CD4-positive, alpha-beta T cell (primary cell): ENCODE measurements at places on chromosomes 16 and 17. TPM values are rescaled to one million over a fixed set of nuclear protein-coding genes. Genes with fewer than 3 reads are reported as not detected.

DNA sequence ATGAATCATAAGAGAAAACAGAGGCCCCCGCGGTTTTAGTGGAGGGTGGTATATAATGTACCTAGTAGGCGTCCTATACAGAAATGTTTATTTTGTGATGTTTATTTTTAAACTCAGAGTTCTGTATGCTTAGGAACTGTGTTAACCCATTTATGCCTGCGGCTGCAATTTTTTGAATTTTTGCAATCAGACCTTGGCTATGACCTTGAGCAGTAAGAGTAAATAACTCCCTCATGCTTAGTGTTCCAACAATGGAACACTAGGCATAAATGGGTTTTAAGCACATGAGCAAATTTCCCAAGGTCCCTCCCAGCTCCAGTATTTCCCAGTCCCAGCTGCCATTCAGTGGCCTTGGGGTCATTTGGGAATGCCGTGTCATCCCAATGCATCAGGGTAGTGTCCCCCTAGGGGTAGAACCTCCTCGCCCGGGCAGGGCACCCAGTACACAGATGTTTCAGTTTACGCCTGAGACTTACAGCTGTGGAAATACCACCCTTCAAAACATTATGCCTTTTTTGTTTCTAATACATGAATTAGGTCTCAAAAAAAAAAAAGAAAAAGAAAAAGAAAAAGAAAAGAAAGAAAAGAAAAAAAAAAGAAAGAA is 605.8 kb upstream of the CDH11 start:
- no peak for DNase-seq

GRCh38 chr16:86806838-86807351 is 228.5 kb downstream of the FOXL1 start:
- DNase-seq, result no peak

GRCh38 chr16:1731603-1732002 is 25.6 kb downstream of the MAPK8IP3 start:
- no peak for DNase-seq

DNA sequence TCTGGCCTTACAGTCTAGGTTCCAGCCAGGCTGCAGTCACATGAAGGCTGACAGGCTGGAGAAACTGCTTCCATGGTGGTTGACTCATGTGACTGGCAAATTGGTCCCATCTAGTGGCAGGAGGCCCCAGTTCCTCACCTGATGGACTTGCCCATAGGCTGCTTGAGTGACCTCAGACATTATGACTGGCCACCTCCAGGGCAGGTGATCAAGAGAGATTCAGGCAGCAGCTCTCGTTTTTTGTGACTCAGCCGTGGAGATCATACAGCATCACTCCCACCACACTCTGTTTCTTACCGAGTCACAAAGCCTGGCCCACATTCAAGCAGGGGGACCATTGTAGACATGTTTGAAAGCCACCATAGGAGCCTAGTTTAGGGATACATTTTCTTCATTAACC is 34.5 kb downstream of the SIAH1 start:
- no peak for DNase-seq

DNA sequence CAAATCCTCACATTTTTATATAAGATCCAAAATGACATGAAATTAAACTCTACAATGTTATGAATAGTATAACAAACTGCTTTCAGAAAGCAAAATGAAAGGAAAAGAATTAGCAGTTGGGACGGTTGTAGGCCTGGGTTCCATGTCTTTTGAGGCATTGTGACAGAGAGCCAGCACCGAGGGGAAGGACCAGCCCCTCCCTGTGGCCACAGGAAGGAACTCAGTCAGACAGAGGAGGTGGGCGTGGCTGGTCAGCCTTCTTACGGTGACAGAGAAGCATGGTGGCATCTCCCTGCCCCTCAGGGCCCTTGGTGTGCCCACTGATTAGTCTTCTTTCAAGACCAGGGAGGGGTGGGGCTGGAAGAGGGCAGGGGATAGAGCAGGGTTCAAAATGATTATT is 5.7 kb downstream of the ZNF319 start:
- DNase-seq, result no peak

- peak; percentile 36 for DNase-seq
Measured at GRCh38 chr17:75517297-75517865, 1.1 kb downstream of the TSEN54 start.

DNA sequence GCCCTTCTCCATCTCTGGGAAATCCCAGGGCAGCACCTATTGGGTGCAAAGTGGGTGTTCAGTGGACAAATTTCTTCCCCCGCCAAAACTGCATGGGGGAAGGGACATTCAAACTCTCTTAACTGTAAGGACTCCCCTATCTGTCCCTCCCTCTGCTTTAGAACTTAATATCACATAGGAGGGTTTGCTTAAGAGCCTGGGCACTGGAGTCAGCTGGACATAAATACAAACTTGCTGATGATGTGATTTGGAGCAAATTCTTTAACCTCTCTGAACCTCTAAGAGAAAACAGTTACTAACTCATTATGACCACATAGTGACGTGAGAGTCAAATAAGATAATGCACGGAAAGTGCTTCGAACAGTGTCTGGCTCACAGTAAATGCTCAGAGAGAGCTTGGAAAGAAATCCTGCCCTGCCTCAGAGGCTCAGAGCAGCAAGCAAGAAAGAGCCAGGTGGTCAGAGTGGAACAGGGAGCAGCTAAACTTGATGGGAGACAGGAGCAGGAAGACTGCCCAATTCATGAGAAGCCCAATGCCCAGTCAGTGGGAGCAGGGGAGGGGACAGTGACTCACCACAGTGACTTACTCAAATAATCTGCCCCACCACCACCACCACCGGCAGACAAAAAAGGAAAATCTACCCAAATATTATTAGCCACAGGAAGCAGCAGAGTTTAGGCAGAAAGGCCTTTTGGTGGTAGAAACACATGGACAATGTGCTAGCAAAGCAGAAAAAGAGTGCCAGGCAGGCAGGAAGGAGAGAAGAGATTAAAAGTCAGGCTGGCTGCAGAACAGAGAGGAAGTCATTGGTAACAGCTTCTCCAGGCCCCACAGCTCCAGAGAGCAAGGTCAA is 23.9 kb upstream of the CCL1 start:
- DNase-seq, result no peak

- DNase-seq, result no peak
Measured at GRCh38 chr17:7576432-7576937, 3.0 kb upstream of the CD68 start.

DNA sequence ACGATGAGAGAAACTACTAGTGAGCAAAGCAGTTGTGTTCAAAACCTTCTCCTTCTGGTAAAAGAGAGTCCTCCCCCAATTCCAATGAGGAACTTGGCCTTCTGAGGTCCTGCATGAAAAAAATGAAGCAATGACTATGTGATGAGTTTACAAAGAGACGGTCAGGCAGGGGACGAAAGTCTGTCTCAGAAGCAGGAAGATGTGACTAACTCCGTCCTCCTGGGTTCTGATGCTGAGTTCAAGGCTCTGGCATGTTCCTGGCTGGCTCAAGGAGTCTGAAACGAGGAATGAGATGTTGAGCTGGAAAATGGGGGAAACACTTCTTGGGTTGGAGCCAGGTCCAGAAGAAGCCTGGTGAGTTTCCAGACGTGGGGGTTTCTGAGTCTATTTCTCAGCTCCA is 129.6 kb downstream of the CPPED1 start:
- DNase-seq, result no peak

- no peak for DNase-seq
Measured at GRCh38 chr17:6162892-6163291, 92.7 kb downstream of the WSCD1 start.

DNA sequence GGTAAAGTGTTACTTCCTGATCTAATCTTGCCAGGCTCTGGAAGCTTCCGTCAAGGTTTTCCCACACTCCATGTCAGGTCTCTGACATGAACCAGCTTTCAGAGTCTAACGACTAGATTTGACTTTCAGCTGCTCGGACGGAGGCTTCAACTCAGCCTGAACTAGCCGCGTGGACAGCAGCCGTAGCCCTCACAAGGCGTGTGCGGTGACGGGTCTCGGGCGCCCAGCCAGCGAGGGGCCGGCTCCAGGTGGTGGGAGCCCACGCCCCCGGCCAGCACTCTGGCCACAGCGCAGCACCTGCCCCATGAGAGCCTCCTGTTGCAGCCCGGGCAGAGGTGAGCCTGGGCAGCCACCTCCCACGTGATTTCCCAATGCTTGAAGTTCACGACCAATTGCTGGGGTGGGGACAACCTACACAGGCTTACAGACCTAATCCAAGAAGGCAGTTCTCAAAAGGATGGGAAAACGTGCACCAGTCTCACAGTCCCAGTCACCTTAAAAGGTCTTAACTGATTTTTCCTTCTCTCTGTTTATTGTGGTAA is 45.5 kb downstream of the TBC1D16 start:
- DNase-seq, result no peak

DNA sequence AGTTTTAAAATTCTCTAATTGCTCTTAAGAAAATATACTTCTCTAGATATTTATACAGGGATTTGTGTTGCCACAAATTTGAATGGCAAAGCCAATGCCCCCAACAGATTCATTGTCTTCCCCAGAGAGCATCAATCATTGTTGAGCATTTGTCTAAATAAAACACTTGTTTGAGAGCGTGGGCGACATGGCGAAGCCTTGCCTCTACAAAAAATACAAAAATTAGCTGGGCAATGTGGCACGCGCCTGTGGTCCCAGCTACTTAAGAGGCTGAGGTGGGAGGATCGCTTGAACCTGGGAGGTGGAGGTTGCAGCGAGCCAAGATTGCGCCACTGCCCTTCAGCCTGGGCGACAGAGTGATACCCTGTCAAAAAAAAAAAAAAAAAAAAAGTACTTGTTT is 13.4 kb upstream of the SRSF1 start:
- DNase-seq, result no peak

GRCh38 chr17:79818026-79818758 is 21.0 kb downstream of the CBX4 start:
- no peak for DNase-seq

GRCh38 chr16:17313085-17313611 is 157.6 kb downstream of the XYLT1 start:
- no peak for DNase-seq

- DNase-seq, result no peak
Measured at GRCh38 chr17:34423978-34424813, 61.2 kb upstream of the CCL1 start.

DNA sequence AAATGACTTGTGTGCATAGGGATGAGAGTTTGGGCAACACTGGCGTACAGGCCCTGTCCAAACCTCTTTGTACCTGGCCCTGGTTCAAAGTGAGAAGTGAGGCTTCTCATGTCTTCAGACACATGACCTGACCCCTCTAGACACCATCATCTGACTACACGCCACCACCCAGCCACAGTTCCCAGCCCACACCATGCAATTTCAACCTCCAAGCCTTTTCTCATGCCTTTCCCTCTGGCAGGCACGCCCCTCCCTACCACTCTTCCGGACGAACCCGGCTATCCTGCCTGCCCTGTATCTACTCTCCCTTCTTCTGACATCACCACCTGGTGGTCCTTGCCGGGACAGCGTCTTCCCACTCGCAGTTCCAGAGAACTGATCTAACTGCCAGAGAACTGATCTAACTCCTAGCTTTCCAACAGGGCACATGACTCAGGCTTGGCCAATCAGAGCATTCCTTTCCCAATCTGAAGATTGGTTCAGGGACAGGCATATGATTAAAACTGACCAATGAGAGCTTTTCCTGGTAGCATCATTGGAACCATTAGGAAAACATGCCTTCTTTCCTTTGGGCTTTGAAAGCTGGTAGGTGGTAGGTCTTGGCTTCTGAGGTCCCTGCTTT is 27.1 kb upstream of the IL21R start:
- DNase-seq, result no peak

GRCh38 chr17:4326608-4327007 is 39.9 kb downstream of the UBE2G1 start:
- no peak for DNase-seq

DNA sequence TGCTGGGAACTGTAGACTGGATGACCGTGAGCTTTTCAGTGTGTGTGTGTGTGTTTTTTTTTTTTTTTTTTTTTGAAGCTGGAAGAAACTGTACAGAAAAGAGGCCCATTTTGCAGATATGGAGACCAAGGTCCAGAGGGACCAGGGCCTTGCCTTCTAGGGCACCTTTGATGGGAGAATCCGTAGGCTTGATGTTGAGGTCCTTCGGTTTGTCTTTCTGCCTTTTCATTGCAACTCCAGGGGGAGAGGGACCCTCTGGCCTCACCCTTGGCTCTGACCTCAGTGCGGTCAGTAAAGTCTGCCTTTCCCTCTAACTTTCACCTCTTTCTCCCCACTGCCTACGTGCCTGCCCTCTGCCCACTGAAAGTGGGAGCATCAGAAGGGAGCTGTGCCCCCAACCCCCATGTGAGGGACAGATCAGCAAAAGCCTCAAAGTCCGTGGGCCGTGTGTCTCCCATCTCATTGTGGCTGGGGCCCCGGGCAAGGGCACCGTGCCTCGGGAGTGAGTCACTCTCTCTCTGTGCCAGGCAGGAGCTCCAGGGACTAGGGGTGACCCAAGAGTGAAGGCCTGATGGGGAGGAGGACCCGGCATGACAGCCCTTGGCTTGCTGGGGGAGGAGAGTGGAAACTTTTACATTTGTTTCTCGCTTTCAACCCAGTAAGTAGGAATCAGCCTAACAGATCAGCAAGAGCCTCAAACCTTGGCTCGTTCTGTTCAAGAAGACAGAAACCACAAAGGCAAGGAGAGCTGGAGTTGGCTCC is 123.6 kb downstream of the CMIP start:
- no peak for DNase-seq

DNA sequence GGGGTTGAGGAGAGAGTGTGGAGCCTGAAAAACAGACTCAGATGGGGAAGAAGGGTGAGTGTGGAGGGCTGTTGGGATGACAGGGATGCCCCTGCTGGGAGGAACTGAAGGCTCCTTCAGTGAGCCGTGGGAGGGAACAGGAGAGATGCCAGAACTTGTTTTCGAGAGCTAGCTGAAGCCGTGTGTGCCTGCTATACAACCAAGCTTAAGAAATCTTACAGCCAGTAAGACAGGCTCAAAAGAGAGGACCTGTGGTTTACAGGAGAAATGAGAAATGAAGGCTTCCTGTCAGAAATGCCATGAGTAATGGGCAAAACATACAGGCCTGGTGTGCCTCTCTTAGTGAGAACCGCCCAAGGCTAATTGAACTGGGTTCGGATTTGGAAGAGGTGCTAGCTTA is 99.6 kb downstream of the SPACA3 start:
- DNase-seq, result no peak

- no peak for DNase-seq
Measured at GRCh38 chr16:64968539-64968938, 153.3 kb downstream of the CDH11 start.

Gene DNAH9
- not detected for total RNA-seq

Gene SLC16A11
- 1.4 TPM for total RNA-seq

Gene ABAT
- 4.4 TPM for total RNA-seq

Gene MAP3K14
- total RNA-seq, result 41.4 TPM

Gene ANKRD40CL
- not detected for total RNA-seq

Gene CORO6
- total RNA-seq, result 3.3 TPM

Gene KIF19
- total RNA-seq, result 1.1 TPM

Gene FA2H
- not detected for total RNA-seq

Gene LGALS9B
- not detected for total RNA-seq

Gene CDH11
- total RNA-seq, result not detected

Gene HAS3
- 3.2 TPM for total RNA-seq

Gene TERB1
- total RNA-seq, result 0.22 TPM

Gene GUCY2D
- total RNA-seq, result not detected

Gene MOSMO
- 2.8 TPM for total RNA-seq

Gene SAT2
- 55.7 TPM for total RNA-seq

Gene EVI2B
- 99.1 TPM for total RNA-seq

Gene CTCF
- total RNA-seq, result 46.4 TPM
